ENCODE measurements at places on chromosomes 3 and 15.

- no peak for DNase-seq
These were observed 61.7 kb downstream of the SIDT1 start for GRCh38 chr3:113594066-113594465.

DNA sequence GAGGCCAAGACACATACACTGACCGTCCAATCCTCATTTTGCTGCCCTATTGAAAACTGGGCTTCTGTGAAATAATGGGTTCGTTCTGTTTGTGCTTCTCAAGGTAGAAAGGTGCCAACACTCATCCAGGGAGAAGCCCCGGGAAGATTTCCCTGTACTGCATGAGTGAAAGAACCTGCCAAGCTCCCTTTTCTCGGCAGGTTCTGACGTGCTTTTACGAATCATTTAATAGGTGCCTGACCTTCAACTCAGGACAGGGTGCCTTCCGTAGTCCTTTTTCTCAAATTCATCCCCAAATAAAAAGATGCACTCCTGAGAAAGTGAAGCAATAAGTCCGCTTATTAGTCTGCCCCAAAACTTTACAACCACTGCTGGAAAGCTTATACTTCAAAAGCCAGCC lies 64.2 kb downstream of the B3GNT5 start:
- no peak for DNase-seq

- DNase-seq, result peak; percentile 87
These were observed 71.3 kb upstream of the THSD4 start for GRCh38 chr15:71044006-71044405.

DNA sequence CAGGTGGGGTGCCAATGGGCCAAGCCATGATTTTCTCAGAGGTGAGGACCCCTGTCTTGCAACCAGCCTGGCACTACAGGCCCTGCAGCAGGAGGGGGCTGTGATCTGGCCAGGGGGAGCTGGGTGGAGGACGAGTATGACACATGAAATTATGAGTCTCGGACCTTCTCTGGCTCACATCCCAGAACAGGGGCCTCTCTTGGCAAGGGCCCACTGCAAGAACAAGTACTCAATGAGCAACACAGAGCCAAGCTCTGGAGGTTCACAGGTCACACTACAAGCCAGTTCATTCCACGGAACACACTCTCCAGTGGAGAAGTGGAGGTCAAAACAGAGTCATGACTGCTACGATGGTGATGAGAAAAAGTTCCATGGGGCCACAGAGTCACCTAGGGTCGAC lies 28.3 kb downstream of the CCDC32 start:
- peak; percentile 54 for DNase-seq

DNA sequence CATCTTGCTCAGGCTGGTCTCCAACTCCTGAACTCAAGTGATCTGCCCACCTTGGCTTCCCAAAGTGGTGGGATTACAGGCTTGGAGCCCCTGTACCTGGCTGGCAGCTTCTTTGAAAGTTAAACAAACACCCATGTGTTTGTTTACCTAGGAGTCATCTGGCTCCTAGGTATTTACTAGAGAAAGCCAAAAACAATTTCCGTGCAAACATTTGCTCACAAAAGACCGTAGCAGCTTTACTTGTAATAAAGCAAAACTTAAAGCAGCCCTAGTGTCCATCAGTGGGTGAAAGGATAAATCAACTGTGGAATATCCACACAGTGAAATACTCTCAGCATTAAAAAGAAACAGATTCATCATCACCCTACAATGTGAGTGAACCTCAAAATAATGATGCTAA lies 29.4 kb upstream of the XCR1 start:
- DNase-seq, result no peak

Data from fibroblast of the aortic adventitia (primary cell).